ENCODE measurements at places on chromosomes 5 and 9. TPM values are rescaled to one million over a fixed set of nuclear protein-coding genes. Genes with fewer than 3 reads are reported as not detected.

Gene ARSK
- total RNA-seq = 3.6 TPM

Gene LCN9
- total RNA-seq = not detected

GRCh38 chr9:112535301-112535700 lies 48.7 kb downstream of the KIAA1958 start:
- DNase-seq = no peak

GRCh38 chr5:96569332-96569731 lies 92.8 kb upstream of the CAST start:
- DNase-seq = no peak

DNA sequence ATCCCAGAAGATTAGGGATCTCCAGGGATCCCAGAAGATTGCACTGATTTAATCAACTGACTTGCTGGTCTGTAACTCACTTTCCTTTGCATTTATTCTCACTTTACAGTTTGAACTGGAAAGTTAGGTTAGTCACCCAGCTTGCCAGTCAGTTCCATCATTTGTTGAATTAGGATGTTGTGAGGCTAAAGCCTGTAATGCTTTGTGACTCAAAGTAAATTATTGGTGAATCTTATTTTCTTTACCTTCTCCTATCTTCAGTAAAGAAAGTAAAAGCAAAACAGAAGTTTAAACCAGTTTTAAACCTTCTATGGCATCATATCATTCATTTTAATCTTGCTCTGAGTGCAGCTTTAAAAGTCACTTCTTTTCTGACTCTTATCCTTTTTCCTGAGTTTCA lies 85.8 kb downstream of the SLC44A1 start:
- no peak for DNase-seq

Gene HACD4
- not detected for total RNA-seq

- DNase-seq = peak; percentile 80
These were observed 21.0 kb upstream of the SCGB3A2 start for GRCh38 chr5:147857302-147858129.

DNA sequence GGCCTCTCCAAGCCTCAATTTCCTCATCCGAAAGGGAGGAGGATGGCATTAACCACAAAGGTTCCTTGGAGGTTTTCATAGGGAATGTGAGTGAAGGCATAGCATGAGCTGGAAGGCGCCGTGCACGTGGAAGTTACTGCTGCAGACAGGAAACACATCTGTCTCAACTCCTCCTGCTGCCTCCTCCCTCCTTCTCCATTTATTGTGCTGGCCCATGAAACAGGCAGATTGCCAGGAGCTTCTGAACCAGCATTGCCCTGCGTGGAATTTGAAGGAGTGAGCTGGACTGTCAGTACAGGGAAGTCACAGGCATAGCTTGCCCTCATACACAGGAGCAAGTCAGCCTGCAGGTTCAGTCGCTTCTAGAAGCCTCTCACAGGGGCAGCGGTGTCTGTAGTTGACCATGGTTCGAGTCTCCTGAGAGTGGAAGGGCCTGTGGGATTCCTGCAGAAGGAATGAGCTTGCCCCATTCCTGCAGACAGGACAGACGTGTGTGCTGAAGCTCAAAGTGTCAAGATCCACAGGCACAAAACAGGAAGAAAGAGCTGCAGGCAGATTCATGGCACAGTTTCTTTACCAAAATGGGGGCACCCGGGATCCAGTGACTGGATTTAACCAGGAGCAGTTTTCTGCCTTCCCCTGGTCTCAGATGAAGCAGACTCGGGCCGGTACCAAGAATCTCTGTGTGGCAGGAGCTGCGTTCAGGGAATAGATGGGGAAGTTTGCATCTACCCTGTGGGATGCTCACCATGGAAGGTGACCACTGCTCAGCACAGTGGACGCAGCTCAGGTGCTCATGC lies 48.7 kb upstream of the CTSL start:
- DNase-seq = no peak

DNA sequence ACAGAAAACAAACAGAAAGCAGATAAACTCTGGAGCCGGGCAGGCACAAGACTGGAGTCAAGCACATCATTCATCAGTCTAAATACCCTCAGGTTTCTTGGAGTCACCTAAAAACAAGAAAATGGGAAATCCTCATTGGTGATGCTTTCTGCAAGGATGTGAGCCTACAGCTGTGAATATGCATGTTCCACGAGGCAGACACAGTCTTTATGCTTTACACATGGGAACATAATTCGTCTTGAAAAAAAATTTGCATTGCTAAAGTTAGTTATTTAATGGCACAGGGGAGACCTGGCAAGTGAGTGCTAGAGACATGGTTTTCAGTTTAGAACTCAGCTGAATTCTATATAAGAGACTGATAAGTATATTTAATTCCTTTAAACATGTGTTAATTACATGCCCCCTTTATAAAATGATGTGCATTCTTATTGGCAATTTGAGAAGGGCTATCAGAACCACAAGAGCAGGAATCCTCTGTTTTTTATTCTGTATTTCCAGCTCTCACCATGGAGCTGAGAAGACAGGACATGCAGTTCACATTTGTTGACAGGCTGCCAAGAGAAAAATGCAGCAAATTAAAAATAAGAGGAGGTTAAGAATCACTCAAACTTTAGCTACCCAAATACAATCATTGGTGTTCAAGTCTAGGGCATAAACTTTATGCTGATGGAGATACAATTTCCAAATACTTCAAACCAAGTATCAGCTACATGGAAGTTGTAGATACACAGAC lies 438.0 kb upstream of the MPDZ start:
- no peak for DNase-seq

DNA sequence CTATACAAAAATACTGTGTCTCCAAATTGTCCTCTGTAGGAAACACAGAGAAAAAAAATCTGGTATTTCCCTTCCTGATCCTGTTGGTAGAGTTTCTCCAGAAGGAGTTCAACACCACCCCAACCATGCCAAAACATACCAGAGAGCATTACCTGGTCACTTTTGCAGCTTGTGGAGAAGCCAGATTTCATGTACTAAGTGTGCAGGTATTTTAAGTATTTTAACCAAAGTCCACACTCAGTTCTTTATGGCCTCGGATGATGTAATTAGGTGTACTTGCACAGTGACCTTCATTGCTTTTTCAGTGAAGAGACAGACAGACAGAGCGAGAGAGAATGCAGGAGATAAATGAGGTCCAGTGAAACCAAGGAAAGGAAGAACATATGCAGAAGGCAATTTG lies 2046.8 kb upstream of the CDH9 start:
- no peak for DNase-seq
